T-helper 1 cell (primary cell): ENCODE measurements at places on chromosomes 5 and 9.

GRCh38 chr9:19976226-19976625 is 187.4 kb upstream of the SLC24A2 start:
- no peak for DNase-seq

- DNase-seq = no peak
These were observed 17.4 kb downstream of the AKNA start for GRCh38 chr9:114370251-114370967.

DNA sequence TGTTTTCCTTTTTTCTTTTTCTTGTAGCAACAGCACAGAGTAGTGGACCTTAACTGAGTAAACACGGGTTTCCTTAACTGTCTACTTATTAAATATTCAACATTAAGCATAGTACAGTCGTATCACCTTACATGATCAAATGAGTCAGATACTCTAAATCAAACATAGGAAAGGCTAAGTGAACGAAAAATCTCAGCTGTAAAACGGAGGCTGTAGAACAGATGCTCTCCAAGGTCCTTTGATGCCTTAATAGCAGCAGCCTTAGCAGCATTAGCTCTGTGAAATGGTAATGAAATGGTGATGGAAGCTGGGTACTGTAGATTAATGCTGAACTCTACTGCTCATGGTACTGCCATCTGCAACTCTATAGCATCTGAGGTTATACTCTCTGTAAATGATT is 1433.3 kb upstream of the C9orf72 start:
- no peak for DNase-seq

- DNase-seq = peak; percentile 37
These were observed 15.3 kb downstream of the HNRNPH1 start for GRCh38 chr5:179608131-179608581.

GRCh38 chr5:141958113-141958512 is at the start of gene PCDH12:
Gene PCDH12 (minus strand): TSS chr5:141958202. CDS start chr5:141957851, 351 bp downstream.
- DNase-seq = no peak

DNA sequence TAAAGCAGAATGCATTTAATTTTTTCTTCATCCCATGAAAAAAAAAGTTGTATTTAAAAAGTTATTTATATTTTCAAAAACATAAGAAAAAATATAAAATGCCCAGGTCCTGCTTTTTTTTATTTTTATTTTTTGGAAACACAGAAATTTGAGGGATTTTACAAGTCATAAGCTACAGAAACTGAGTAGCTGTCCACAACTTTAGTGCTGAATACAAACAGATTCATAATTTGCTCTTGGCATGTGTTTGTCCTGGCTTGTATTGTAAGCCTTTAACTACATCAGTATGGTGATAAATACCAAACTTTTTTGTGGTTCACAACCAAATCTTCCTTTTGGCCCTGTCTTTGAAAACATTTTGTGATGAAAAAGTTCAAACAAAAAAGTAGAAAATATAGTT is 7.5 kb upstream of the PLCXD3 start:
- no peak for DNase-seq

GRCh38 chr5:131378721-131379541 is 115.1 kb downstream of the CDC42SE2 start:
- DNase-seq = no peak

- no peak for DNase-seq
These were observed 179.3 kb downstream of the ALDH1A1 start for GRCh38 chr9:72773570-72773969.
